ENCODE measurements at places on chromosomes 13 and 19.
A peak's percentile ranks its signal among the peaks of the same experiment; 100 is the strongest.

- DNase-seq, result no peak
Observed at GRCh38 chr13:36088463-36088862, 42.7 kb downstream of the DCLK1 start.

DNA sequence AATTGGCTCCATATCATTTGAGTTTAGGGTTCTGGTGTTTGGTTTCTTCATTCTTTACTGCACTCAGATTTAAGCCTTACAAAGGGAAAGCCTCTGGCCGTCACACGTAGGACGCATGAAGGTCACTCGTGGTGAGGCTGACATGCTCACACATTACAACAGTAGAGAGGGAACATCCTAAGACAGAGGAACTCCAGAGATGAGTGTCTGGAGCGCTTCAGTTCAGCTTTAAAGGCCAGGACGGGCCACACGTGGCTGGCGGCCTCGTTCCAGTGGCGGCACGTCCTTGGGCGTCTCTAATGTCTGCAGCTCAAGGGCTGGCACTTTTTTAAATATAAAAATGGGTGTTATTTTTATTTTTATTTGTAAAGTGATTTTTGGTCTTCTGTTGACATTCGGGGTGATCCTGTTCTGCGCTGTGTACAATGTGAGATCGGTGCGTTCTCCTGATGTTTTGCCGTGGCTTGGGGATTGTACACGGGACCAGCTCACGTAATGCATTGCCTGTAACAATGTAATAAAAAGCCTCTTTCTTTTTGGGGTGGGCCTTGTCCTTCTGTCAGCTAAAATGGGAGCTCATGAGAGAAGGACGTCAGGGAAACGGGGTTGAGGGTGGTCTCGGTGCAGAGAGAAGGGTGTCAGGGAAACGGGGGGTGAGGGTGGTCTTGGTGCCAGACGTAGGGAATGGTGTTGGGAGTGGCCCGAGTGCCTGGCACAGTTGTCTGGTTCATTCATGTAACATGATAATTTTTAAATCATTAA, 26.0 kb downstream of the LAMP1 start:
- no peak for DNase-seq

- DNase-seq, result no peak
Observed at GRCh38 chr19:10921199-10921909, 7.1 kb downstream of the YIPF2 start.

GRCh38 chr19:43105496-43105895, 23.0 kb upstream of the PSG2 start:
- DNase-seq, result no peak

DNA sequence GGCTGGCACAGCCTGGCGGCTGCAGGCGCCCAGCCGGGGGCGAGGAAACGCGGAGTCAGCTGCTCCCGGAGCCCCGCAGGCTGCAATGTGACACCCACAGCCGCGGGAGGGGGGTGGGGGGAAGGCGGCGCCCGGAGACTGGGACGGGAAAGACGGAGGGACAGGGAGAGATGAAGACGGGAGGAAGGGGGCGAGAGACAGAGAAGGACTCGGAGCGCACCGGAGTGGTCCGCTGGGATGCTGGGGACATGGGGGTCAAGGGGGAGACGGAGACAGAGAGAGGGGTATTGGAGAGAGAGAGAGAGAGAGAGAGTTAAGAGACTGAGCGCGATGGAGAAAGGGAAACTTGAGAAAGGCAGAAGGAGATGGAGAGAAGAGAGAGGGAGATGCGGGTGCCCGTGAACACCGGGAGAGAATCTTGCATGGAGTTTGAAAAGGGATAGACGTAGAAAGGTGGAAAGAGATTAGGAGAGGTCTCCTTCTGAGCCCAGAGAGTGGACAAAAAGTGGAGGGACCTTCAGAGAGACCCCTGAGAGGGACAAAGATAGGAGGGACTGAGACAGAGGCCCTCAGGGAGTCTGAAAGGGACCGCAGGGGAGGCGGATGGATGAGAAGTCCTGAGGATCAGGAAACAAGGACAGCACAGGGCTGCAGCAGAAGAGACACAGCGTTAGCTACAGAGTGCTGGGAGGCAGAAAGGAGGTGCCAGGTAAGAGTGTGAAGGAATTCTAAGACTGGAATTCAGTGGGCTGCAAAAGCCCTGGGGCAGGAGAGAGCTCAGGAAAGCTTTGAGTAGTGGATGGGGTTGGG, 1.0 kb downstream of the SCN1B start:
- DNase-seq, result no peak

GRCh38 chr19:5489551-5489950, 34.3 kb downstream of the ZNRF4 start:
- no peak for DNase-seq

DNA sequence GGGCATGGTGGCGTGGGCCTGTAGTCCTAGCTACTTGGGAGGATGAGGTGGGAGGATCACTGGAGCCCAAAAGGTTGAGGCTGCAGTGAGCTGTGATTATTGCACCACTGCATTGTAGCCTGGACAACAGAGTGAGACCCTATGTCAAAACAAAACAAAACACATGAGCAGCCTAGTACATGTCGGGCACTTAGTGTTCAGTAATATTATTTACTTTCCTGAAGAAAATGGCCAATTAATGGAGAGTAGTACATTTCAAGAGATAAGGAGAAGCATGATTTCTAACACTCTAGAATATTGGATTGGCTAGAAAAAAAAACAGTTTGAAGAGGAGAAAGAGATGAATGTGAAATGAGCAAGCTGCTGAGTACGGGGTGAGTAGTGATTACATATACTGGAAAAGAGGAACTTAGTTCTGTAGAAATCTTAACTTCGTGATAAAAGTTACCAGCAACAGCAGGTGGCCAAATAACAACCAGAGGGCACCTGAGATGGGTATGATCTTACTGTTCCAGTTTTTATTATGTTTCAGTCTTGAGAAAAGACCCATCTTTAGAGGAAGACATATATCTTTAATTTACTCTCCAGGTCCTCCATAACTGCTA, 36.2 kb downstream of the SPATA13 start:
- peak; percentile 65 for DNase-seq

Data from hematopoietic multipotent progenitor cell treated with erythropoietin and hydrocortisone succinate and interleukin-3 and kit ligand, for 4 days (in vitro differentiated cells).